Activated CD8-positive, alpha-beta memory T cell treated with anti-CD3 and anti-CD28 coated beads, Interleukin-2, amount 50 U/mL, for 4 hours (primary cell): ENCODE measurements at places on chromosomes 6 and 20.

DNA sequence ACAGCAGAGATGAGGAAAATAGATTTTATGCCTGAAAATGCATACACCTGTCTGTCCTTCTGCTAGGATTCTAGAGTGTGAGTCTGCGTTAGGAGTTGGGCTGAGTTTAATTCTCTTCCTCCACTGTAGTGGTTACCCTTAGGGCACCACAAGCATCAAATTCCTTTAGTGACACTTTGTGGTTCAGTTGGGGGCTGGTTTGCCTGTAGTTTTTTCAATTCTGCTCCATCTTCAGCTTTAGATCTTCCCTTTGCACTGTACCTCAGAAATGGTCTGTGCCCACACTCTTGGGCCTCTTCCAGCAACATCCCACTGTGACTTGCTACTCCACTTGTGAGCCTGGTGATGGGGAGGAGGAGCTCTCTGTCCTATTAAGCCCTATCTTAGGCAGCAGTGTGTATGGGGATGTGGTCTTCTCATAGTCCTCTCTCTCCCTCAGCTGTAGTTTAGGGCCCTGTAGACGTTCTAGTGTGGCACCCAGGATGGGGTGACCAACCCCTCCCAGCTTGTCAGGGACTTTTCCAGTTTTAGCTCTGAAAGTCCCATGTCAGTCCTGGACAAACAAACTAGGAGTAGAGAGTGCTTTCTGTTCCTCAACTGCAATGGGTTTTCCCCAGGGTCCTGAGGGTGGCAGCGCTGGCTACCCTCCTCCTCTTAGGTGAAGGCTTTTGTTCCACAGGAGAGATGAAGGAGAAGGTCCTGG is 19.7 kb upstream of the OGFRL1 start:
- no peak for DNase-seq

- DNase-seq, result no peak
Observed at GRCh38 chr6:21599051-21599696, 5.6 kb downstream of the SOX4 start.

DNA sequence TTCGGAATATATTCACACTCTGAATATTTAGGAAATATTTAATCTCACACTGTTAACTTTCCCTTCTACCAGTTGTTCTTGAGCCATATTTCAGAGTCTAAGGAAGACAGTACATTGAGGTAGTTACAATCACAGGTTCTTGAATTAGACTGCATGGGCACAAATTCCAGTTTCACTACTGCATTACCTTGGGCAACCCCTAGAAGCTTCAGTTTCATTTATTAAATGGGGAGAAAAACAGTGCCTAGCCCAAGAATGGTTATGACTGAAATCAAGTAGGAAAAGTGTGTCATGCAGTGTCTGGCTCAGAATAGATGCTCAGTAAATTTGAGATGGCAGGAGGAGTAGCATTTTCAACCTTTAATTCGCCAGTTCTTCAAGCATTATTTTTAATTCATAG is 124.5 kb upstream of the SAMD5 start:
- no peak for DNase-seq

- no peak for DNase-seq
Observed at GRCh38 chr20:58754584-58754983, 62.0 kb downstream of the NPEPL1 start.

DNA sequence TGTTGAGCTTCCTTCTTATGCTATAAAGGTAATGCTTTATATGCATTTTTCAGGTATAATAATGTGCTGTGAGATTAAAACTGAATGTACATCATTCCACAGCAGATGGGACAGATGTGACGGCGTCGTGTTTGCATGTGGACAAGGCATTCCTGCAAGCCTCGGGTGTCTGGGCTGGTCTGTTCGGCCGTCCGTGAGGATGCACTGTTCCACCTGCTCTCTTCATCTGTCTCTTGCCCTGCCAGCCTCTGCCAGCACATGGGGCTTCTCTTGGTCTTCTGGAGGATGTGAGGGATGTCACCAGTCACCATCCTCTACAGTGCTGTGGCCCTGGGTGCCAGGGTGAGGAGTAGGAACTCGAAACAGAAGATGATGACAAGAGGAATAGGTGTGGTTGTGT is 223.2 kb downstream of the ERMARD start:
- DNase-seq, result no peak

DNA sequence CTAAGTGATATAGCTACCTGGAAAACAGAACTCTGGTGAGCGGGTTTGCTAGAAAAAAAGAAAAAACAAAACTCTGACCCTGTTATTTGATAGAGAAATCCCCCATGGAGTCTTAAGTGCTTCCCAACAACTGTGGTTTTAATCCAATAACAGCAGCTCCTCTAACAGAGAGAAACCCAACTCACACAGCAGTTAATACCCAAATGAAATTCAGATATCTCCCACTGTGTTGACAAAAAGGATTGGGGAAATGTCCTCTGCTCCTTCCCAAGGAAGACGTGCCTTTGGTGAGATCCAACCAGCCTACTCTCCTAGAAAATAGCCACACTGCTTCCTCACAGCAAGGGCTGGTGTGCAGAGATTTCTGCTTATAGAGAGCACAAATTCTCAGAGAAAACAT is 200.4 kb upstream of the FBXL4 start:
- DNase-seq, result no peak

GRCh38 chr6:10369896-10370295 is 45.0 kb downstream of the TFAP2A start:
- DNase-seq, result no peak

GRCh38 chr6:44225579-44226325 is 2.4 kb downstream of the SLC29A1 start:
- DNase-seq, result no peak

DNA sequence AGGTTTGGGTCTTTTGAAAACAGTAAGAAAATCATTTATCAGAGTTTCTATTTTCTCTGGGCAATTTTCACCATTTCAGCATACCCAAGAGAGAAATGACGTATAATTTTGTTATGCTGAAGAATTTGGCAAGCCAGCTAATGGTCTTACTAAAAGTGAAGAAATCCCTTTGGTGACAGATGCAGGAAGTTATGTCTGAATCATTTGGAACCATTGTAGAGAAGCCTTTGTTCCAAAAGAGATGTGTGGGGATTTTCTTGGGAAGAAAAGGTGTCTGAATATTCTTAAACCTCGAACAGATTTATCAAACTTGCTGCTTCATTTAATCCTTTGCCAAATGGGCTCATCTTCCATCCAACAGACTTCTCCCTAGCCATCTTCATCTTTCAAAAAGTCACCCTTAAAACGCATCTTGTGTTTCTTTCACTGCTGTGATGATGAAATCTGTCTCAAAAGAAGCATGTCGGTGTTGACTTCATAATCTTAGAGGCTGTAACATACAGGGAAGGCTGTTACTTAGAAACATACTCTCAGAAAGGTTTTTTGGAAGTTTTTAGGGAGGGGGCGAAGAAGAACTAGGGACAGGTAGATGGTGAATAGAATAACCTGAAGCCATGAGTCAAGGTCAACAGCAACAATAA is 39.5 kb downstream of the CITED2 start:
- DNase-seq, result no peak

GRCh38 chr20:48662711-48663110 is 165.1 kb downstream of the PREX1 start:
- DNase-seq, result no peak

GRCh38 chr6:109872968-109873545 is 105.1 kb upstream of the GPR6 start:
- DNase-seq, result no peak

DNA sequence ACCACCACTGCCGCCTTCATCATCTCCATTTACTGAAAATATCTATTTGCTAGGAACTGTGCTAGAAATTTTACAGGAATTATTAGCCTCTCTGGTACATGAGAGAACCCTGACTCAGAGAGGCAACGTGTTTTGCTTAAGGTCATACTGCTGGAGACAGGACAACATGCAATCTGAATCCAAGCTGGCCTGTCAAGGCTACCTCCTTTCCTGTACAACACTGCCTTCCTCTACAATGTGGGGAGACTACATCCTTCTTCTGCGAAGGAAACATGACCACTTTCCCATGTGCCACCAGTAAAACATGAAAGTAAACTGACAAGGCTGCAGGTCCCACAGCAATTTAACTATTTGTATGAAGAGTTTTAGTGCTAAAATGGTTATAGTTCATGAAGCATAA is 200.9 kb downstream of the BACH2 start:
- no peak for DNase-seq

DNA sequence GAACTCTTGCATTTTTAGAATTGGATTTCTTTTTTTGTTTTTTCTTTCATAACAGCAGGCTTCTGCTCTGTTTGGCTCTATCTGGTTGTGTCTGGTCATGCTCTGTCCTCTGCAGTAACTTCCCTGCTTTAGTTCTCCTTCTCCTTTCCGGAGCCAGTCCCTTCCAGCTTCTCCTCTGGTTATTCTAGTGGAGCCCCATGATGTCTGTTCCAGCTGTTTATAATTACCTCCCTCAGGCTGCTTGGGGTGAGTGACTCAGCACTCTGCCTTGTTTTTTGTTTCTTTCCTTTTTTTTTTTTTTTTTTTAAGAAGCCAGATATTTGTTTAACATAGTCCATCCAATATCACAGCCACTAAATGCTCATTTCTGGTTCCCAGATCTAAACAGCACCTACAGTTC is 409.6 kb downstream of the MAFB start:
- no peak for DNase-seq

DNA sequence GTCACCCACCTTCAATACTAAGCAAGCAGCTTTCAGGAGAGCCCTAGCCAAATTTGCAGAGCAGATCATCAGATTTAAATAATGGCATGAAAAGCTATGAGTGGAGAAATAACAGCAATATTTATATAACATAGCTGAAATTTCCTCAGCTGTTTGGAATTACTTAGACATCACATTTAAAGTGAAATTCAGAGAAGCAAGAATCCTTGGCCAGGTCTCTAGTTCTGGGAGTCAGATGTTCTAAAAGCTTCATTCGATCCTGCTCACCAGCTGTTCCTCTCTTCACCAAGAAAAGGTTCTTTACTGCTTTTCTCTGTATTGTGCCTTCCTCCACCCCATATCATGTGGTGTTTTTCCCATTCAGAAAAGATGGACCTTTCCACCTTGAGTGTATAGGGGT is 152.3 kb upstream of the JAG1 start:
- no peak for DNase-seq

DNA sequence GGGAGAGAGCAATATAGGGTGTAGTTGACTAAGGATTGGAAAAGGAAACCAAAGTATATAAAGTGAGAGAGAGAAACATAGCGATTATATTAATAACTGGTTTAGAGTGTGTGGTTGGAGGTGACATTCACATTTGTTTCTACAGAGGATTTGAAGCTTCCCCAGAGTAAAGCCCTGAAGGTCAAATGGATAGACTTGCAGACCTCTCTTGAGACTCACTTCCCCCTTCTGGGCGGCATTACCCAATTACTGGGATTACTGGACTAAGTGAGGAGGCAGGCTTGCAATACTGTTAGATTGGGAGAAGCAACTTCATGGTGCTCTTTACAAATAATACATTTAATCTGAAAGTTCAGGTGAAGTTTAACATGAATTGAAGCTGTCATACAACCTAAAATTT is 10.7 kb downstream of the FIG4 start:
- no peak for DNase-seq

- DNase-seq, result no peak
Observed at GRCh38 chr20:17752459-17752858, 52.7 kb downstream of the BANF2 start.

DNA sequence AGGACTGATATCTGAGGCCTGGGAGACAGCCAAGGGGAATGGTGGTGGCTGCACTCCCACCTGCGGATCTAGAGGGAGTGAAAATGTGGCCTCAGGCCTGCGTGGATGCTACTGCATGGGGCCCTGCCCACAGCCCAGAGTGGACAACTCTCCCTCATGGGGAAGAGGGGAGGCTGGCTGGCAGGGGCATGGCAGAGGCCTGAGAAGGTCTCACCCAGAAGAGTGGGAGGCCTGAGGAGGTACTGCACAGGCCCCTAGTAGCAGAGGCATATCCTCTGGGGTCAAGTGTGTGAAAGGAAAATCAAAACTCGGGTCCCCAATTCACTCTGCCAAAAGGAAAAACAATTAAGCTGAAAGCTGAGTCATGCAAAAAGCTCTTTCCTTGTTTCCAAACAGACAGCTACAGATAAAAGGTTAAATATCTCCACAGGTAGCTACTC is 158.2 kb downstream of the AKAP7 start:
- no peak for DNase-seq

- no peak for DNase-seq
Observed at GRCh38 chr6:136108361-136108945, 141.7 kb downstream of the MTFR2 start.

DNA sequence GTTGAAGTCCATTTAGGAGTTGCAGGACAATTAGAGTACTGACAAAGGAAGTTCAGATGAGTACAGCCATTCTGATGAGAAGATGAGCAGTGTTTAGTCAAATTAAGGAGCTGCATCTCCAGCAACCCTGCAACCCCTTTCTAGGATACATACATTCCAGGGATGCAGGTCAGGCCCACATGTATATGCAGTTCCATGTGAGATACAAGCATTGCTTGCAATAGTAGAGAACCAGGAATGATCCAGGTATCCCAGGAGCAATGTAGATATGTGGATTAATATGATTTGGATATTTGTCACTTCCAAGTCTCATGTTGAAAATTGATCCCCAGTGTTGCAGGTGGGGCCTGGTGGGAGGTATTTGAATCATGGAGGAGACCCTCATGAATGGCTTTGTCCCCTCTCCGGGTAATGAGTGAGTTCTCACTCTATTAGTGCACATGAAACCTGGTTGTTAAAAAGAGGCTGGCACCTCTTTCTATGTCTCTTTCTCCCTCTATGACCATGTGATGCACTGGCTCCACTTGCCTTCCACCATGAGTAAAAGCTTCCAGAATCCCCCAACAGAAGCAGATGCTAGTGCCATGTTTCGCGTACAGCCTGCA is 6.4 kb downstream of the HLA-DPA1 start:
- no peak for DNase-seq

DNA sequence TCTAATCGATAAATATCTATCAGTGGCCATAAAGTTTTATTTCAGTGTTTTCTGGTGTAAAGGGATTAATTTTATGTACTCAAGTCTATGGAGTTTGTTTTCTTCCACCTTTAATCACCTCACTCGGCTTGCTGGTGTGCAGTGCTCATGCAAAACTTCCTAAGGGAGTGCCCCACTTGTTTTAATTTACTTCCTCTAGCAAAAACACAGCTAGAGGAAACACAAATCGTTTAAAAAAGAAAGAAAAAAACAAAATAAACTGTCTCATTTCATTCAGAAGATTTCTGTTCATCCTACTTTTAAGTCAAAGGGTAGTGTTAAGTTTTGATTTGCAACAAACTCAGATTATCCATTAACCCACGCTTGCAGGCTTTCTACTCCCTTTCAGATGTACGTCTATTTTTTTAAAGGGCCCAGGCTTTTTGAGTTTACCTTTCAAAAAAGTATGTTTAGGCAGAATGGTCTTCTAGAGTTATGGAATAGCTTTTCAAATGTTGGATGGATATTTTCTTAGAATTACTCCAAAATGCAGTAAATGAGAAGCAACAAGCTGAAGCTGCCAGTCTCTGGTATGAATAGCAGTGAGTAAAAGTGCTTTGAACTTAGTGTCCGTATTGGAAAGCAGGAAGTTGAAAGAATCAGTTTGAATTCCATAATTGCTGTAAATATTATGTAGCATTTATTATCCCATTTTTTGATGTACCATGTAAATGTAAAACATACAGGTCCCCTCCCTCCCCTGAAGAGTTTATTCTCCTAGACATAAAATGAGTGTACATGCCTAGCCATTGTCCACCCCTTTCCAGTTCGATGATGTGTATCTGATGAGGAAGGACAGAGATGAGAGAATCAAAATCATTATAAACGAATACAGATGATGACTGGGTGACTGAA is 113.3 kb downstream of the SLC16A10 start:
- DNase-seq, result no peak

GRCh38 chr6:118023771-118024170 is 116.7 kb downstream of the SLC35F1 start:
- DNase-seq, result no peak
